ENCODE measurements at places on chromosomes 1 and 21.

GRCh38 chr21:28928578-28929420 is 63.9 kb downstream of the LTN1 start:
- DNase-seq, result no peak

GRCh38 chr1:39687243-39687642 is 4.0 kb downstream of the HPCAL4 start:
- DNase-seq, result no peak

DNA sequence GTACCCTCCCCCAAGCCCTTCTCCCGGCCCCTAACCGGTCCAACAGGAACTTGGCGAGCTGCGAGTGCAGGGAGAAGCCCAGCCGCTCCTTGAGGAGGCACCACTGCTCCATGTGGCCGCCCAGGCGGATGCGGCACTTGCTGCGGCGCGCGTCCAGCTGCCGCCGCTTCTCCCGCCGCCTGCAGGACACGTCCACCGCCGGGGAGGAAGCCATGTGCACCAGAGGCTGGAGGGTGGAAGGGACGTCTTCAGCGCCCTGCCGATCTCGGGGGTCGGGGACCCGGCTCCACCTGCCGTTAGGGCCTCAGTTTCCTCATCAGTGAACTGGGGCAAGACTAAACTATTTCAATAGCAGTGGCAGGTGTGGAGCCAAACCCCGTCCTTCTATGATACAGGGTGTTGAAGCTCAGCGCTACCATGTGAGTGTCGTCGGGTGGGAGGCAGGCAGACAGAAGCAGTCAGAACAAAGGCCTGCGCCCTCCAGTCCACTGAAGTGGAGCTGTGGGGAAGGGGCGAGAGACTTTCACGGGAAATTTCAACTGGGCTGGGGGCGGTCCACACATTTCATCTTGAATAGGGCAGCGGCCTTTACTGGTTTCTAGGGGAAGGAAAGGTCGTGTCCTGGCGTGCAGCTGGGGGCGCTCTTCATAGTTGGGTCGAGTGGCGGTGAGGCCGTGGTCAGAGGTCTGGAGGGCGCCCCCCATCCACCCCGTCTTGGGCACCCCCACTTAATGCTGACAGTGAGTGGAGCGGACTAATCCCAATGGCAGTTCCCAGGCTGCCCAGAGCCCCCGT is 592 bp downstream of the ZNF692 start:
- no peak for DNase-seq

- peak; percentile 34 for DNase-seq
These were observed at the start of gene RALGPS2 for GRCh38 chr1:178724728-178725465. TSS of gene RALGPS2 (plus strand) at chr1:178725244. CDS start at chr1:178776765, 51,521 bp downstream.

GRCh38 chr1:92709738-92710137 is 75.2 kb downstream of the EVI5 start:
- DNase-seq, result no peak

- DNase-seq, result no peak
These were observed 55.4 kb downstream of the MDM4 start for GRCh38 chr1:204571631-204572030.

GRCh38 chr1:203858055-203858454 is 3.3 kb upstream of the SNRPE start:
- DNase-seq, result no peak

DNA sequence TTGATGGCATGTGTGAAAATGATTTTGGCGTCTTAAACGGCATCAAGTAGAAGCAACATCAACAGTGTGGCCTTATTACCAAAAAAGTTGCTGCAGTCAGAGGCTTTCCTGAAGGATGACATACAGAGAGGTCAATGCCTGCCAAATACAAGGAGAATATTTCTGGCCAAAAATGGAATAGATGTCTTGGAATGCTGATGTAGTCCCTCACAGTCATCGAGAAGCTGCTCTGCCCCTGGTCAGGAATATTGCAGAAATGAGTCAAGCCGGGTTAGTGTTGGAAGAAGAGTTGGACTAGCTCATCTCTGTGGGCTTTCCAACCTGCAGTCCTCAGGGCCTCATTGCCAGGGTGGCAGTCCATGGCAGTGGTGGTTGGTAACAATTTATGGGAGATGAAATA is 42.1 kb downstream of the NOS1AP start:
- no peak for DNase-seq

GRCh38 chr1:36172983-36173382 is 17.0 kb downstream of the MAP7D1 start:
- DNase-seq, result no peak

DNA sequence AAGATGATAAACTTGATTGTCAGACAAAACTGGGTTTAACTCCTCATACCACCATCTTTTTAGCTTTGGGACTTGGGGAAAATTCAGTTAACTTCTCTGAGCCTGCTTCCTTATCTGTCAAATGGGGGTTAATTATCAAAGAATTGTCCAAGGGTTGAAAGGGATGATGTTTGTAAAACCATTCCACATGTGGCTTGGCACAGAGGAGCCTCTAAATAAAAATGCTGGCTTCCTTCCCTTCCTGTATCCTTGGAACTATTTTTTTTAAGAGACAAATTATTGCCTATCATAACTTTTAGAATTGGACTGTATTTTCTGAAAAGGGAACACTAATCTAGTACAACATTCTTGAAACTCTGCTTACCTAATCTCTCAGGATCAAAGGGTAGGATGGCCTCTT is 143.4 kb upstream of the USP24 start:
- no peak for DNase-seq

DNA sequence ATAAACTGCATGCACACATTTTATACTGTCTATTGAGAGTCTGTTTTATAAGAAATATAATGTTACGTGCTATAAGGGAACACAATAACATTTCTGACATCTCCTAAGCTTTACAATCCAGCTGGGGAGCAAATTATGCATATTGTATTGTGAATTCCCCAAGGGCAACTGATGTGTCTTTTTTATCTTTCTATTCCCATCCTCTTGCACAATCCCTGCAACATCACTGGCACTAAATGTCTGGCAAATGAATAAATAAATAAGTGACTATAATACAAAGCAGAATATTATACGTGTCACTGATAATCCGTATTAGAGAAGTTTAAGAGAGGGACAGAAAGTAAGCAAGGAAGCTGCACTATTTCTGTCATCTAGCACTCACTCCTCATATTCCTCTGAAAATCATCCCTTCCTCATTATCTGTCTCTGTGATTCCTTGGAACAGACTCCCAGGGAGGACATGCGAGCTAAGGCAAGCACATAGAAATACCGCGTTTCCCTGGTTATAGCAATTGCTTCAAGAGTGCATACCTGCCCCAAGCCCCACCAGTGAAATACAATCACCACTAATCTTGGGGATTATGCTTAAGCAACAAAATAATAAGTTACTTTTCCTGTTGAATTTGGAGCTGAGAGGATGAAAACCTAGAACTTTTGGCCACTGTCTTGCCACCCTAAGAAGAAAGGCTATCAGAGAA is 205.4 kb downstream of the SMYD3 start:
- DNase-seq, result no peak

- DNase-seq, result no peak
These were observed 40.4 kb downstream of the KRTAP10-1 start for GRCh38 chr21:44499631-44500030.

DNA sequence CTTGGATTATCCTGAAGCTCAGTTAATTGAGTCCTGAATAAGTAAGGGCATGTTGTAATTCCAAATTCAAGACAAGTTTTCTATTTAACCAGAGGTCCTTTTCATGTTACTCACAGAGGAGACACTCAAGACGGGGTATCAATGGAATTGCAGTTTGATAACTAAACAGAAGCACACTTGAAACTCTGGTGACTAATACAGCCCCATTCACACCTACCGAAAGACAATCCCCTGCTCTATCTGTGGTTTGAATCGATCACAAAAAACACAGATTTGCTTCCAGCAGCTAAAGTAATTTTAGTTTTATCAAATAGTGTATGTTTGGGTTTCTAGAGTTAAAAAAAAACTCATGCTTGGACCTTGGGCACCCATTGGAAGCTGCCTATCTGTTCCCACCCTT is 60.4 kb downstream of the TEX35 start:
- no peak for DNase-seq

- DNase-seq, result no peak
These were observed 67.3 kb upstream of the COX20 start for GRCh38 chr1:244768186-244768585.

DNA sequence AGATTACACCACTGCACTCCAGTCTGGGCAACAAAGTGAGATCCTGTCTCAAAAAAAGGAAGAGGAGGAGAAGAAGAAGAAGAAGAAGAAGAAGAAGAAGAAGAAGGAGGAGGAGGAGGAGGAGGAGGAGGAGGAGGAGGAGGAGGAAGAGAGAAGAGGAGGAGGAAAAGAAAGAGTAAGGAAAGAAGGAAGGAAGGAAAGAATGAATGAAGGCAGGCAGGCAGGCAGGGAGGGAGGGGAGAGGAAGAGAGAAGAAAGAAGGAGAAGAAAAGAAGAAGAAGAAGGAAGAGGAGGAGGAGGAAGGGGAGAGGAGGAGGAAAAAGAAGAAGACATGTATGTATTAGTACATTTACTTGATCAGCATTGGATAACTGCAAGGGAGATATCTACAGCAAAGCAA is 26.7 kb downstream of the MIS18A start:
- no peak for DNase-seq

GRCh38 chr21:35102488-35103371 is 53.6 kb upstream of the RUNX1 start:
- no peak for DNase-seq

DNA sequence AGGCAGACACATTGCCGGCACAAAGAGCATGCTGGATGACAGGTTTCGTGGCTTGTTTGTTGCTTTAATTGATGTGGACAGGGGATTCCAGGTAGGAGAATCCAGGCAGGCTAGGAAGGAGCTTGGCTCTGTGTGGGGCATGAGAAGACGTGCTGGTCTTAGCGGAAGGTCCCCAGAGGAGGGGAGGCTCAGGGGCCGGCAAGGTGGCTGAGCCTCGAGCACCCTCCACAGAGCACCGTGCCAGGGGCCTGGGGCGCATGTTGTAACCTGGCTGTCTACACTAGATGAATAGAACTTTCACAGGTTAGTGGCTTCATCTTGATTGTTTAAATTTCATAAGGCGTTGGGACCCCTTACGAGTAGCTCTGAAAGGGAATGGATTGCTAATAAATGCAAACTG is 223.1 kb downstream of the CAMTA1 start:
- DNase-seq, result no peak

DNA sequence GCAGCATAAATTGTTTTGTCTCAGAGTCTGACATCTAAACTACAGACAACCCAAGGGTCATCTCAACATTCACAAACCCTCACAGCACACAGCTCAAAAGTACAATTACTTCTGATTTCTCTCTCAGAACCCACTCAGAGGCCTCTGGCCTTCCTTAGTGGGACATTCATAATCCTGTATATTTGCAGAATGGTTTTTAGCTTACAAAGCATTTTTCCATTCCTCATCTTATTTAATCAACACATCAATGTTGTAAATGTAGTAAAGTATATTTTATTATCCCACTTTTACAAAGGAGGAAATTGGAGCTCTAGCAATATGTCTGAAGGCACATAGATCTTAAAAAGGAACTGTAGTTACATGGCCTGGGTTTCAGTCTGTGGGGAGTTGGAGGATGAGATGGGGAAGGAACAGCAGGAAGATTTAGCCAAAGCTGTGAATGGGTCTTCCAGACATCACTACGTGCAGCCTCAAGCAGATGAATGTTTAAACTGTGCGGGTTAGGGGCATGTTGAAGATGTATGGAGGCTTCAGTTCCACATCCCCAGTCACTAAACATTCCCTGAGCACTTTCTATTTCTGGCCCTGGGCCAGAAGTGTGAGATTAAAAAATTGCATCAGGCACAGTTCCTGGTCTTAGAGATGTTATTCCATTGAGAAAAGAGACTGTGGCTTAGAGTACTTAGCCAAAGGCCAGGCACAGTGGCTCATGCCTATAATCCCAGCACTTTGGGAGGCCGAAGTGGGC is 13.3 kb downstream of the AKNAD1 start:
- DNase-seq, result no peak

- DNase-seq, result no peak
These were observed 47.4 kb upstream of the USP25 start for GRCh38 chr21:15682186-15682895.

DNA sequence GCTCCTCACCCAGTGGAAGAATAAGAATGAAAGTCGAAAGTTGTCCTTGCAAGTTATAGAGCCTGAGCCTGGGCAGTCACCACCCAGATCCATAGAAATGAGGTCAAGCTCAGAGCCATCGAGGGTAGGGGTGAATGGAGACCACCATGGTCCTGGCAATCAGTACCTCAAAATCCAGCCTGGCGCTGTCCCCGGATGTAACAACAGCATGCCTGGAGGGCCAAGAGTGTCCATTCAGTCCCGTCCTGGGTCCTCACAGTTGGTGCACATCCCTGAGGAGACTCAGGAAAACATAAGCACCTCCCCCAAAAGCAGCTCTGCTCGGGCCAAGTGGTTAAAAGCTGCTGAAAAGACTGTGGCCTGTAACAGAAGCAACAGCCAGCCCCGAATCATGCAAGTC is 41.8 kb downstream of the PLPPR4 start:
- DNase-seq, result no peak

GRCh38 chr1:84584126-84584525 is 9.9 kb upstream of the CTBS start:
- DNase-seq, result no peak

GRCh38 chr1:23168079-23168444 is 594 bp downstream of the LUZP1 start:
- no peak for DNase-seq

DNA sequence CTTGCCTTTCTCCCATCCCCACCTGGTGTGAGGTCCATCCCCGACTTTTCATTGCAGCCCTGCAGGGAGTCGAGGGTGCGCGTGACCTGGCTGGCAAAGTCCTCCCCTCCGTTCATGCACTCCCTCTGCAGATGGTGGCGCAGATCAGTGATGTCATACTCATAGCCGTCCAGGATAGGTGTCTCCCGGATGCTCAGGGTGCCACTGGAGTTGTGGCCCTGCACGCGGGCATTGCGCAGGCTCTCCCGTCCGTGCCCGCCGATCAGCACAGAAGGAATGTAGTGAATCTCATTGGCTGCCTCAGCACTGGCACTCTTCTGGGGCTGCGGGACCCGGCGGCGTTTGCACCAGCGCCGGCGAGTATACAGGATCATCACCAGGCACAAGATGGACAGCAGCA is 132.1 kb downstream of the ASTN1 start:
- DNase-seq, result no peak

GRCh38 chr1:59511476-59512465 is 214.9 kb downstream of the FGGY start:
- no peak for DNase-seq

GRCh38 chr1:200488375-200489165 is 78.7 kb upstream of the ZNF281 start:
- peak; percentile 10 for DNase-seq

DNA sequence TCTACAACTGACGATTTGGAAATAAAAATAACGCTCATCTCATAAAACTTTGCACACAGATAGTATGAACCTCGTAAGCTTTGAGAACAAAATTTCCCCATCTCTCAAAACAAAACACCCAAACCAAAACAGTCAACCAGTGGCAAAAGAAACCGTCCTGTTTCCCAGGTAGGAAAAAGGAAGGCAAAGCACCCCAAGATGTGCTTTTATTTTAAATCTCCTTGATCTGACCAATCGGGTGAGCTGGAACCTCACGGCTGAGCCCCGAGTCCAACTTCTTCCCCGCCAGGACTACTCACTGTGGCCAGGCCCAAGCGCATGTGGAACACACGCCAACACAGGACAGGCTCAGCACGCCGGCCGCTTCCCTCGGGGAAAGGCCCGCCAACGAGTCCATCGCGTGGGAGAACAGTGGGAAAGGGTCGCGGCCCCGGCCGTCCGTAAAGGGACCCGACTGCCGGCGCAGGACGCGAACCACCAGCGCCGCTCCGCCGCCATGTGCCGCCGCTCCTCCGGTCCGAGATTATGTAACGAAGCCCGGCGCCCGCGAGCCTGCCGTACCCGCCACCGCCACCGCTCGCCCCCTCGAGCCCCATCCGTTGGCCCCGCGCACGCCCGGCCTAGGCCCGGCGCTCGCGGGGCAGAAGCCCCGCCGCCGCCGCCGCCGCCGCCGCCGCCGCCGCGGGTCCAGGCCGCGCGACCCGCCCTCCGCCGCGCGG is 759 bp downstream of the AHCTF1 start:
- peak; percentile 37 for DNase-seq
